ENCODE measurements at places on chromosomes 16 and 17.

DNA sequence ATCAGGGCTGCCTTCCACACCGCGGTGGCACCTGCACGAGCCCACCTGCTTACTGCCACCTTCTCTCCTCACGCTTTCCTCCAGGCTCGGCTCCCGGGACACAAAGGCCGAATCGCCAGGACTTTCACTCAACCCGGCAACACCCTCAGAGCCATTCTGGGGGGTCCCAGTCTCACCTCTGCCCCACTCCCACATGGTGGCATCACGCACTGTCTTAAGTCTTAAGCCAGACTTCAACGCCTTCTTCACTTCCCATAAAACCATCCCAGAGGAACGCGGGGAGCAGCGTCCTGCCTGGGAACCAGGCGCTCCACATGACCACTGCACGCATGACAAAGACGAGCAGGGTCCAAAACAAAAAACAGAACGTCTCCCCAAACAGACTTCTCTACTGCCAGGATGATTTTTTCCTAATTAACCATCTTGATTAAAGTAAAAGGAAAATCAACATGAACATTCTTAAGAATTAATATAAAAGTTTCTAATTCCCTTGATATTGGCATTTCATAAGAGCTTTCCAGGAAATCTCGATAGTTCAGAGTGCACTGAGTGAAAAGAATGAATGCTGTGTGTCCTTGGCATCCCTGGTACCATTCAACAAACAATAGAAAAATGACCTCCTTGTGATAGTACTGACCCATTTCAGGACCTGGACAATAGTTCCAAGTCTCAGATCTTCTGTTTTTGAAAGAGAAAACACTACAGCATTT, 2.6 kb downstream of the CANT1 start:
- no peak for DNase-seq

GRCh38 chr17:76506408-76507345, 5.5 kb upstream of the RHBDF2 start:
- peak; percentile 87 for DNase-seq

DNA sequence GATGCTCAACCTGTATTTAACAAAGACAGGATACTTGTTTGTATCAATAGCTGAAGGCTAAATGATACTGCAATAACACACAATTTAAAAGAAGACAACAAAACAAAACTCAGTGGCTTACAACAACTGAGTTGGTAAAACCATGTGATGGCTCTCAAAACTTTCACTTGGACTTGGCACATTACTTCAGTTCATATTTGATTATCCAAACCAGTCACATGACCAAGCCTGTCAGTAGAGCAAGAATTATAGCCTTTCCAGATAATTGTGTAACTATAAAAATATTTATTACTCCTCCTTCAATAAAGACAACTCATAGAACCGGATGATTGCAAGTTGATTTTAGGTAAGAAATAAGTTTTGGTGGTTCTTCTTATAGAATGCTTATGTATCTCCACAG, 56.8 kb downstream of the NQO1 start:
- no peak for DNase-seq

GRCh38 chr17:75525806-75526554, 483 bp downstream of the LLGL2 start:
- DNase-seq: no peak

GRCh38 chr17:78852709-78853121, 12.1 kb upstream of the USP36 start:
- no peak for DNase-seq

DNA sequence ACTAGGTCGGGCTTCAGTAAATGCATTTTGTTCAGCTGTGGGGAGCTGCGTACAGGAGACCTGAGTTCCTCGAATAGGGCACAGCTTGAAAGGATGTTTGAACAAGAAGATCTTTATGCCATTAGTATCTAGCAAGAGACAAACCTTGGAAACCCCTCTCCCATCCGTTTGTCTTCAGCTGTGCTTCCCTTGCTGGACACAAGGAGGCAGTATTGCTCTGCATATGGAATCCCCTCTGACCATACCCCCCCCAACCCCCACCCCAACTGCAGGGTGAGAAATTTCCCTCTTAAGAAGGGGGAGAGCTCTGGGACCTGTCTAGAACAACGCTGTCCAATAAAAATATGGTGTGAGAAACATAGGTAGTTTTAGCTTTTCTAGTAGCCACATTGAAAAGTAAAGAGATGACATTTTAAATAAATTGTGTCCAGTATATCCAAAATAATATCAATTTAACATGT, 1.6 kb downstream of the MRM1 start:
- DNase-seq: peak; percentile 72

- DNase-seq: no peak
Measured at GRCh38 chr17:32953045-32953444, 25.1 kb downstream of the TMEM98 start.

- DNase-seq: no peak
Measured at GRCh38 chr16:73887911-73888310, 408.7 kb upstream of the PSMD7 start.

GRCh38 chr16:85451641-85452363, 161.3 kb upstream of the GSE1 start:
- DNase-seq: no peak

GRCh38 chr16:30972872-30973271, 12.1 kb upstream of the HSD3B7 start:
- no peak for DNase-seq

DNA sequence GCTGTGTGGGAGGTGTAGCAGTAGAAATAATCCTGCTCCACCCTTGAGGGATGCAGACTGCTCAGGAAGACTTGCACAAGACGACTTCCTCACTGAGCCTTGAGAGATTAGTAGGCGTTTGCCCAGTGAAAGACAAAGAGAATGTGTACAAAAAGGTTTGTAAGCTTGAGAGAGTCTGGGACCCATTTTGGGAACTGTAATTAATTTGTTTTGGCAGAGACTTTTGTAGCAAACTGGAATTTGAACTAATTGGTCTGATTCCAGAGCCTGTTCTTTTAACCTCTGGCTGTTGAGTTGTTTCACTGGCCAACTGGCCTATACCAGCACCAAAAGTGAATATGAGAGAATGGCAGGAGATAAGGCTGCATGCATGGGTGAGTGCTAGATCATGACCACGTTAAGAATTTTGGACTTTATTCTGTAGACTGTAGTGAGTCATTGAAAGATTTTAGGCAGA, 75.5 kb downstream of the AATF start:
- DNase-seq: no peak

DNA sequence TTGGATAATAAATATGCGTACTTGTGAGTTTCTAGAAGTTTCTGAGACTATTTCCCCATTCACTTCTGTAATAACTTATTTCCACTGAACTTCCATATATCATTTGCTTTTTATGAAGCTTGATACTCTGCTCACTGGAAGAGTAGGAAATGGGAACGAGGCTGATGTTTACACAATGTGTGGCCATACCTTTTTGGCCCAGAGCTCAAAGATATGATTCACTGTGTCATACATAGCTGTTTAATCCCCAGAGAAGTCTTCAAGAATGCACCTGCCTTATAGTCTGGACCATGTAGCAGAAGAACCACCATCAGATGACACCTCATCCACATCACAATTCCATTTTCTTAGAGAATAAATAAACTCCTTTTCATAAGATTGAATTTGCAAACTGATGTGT, 40.3 kb upstream of the TEKT3 start:
- no peak for DNase-seq

DNA sequence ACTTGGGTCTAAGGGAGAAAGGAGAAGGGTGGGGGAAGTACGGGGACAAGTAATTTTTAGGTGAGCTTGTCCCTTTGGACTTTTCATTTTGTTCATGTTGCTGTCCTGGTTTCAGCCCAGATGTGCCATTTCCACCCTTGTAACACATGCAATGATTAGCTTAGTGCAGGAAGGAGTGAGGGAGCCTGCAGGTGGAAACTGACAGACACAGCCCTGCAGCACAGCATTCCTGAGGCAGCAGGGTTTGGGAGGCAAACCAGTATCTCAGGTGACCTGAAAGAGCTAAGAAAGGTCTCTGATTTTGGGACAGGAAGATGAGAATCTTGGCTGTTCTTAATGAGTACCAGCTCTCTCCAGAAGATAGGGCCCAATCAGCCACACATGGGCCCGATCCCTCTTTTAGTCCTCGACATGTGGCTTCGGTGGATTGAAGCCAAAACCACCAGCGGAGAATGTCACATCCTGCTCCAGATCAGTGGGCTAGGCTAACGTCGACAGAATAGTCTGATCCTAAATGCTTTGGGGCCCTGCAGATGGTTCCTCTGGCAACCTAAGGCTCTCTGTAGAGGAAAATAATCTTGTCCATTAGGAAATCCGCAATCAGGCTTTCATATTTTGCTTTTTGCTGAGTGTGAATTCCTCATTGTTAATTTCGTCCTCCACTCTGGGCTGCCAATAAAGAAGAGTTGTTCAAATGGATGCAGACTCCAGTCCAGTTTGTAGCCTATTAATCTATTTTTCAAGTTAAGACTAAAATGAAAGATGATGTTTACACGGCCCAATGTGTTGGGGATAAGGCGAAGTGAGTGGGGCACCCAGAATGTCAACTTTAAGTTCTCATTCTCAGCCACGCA, 3.8 kb upstream of the RNF157 start:
- DNase-seq: no peak

- no peak for DNase-seq
Measured at GRCh38 chr17:700504-701094, 14.0 kb downstream of the VPS53 start.

- no peak for DNase-seq
Measured at GRCh38 chr16:51236583-51236982, 85.5 kb upstream of the SALL1 start.

Data from activated CD4-positive, alpha-beta T cell treated with anti-CD3 and anti-CD28 coated beads, Interleukin-2, amount 50 U/mL, for 4 hours (primary cell).